ENCODE measurements at places on chromosomes 1 and 21.

- DNase-seq: no peak
These were observed 1.8 kb downstream of the ERRFI1 start for GRCh38 chr1:8024329-8024728.

GRCh38 chr1:43321331-43321891, 16.2 kb upstream of the MPL start:
- no peak for DNase-seq

GRCh38 chr1:38207906-38208305, 161.3 kb upstream of the POU3F1 start:
- DNase-seq: no peak

- DNase-seq: no peak
These were observed at the start of gene TMCO2 for GRCh38 chr1:40247655-40248054. TMCO2 (plus strand) TSS chr1:40247937; CDS start chr1:40247994, 57 bp downstream.

DNA sequence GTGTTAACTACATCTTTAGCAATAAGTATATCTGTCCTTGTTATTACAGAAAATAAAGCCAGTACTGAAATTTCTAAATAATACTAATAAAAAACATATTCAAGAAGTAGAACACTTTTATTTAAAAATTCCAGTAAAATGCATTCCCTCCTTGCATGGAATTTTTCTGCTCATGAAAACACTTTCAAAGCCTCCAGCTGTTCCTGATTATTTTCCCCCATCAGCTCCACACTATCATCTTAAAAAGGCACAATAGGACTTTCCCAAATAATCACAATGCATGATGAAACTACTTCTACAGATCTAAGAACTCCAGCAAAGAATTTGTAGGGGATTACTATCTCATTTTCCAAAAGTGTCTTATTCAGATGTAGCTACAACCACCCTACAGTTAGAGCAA, 162.6 kb upstream of the USP25 start:
- no peak for DNase-seq

- no peak for DNase-seq
These were observed 21.1 kb upstream of the F3 start for GRCh38 chr1:94562519-94563260.

DNA sequence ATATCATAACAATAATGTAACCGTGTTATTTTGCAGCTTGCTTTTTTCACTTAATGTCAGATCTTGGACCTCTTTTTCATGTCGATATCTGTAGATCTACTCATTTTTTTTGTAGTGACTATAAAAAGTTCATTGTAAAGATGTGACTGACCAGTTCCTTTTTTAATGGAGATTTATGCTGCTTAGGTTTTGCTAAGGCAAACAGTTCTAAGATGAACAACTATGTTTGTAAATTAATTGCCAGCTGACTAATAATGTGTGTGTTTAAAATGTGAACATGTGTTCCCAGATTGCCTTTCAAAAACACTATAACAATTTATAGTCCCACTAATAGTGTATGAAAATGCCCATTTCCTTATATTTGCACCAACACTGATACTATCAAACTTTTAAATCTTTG, 18.1 kb upstream of the EPS8L3 start:
- DNase-seq: no peak

DNA sequence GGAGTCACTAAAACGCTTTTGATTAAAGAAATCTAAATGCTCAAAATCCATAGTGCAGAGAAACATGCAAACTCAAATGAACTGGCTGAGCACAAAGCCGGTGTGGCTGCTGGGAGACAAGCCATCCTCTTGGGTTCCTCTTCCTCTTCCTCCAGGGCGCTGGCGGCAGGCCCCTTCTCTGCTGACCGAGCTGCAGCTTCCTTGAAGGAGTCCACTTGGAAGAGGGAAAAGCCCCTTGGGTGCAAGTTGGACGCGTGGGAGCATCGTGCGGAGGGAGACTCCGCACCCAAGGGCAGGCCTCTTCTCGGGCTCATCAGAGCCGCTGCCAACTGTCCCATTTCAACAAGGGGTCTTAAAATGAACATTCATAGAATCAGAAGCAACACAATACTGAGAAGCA, 7.9 kb downstream of the CCNL2 start:
- DNase-seq: no peak

GRCh38 chr1:209549443-209550205, 33.9 kb upstream of the CAMK1G start:
- no peak for DNase-seq

DNA sequence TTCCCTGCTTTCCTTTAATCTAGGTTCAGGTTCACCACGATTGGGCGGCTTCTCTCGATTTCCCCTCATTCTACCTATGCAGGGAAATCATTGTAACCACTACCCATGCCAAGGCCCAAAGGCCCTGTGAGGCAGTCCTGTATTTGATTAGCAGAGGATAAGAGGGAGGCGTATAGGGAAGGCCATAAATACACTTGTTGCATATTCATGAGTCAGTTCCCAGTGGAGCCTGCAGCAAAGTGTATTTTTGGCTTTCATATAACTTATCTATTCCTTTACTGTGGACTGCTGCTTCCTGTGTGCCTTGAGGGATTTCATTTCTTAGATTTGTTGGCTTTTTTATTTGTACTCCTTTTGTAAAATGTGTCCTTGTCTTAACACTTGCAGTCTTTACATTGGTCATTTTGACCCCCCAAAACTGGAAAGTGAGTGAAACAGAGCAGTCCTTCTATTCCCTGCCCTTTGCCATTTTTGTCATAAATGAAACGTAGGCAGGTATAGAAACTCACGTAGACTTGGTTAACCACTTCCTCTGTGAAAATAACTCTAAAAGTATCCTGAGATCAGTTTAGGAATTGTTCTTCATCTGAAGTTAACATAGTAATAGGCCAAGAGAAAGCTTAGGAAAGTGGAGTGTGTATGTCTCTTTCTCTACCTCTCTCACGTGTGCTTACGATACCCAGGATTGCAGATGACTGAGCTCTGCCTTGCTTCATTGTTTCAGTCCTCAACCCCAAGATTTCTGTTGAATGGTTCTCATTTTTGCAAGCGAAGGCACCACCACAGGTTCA, 19.6 kb upstream of the KCNQ4 start:
- peak; percentile 68 for DNase-seq

DNA sequence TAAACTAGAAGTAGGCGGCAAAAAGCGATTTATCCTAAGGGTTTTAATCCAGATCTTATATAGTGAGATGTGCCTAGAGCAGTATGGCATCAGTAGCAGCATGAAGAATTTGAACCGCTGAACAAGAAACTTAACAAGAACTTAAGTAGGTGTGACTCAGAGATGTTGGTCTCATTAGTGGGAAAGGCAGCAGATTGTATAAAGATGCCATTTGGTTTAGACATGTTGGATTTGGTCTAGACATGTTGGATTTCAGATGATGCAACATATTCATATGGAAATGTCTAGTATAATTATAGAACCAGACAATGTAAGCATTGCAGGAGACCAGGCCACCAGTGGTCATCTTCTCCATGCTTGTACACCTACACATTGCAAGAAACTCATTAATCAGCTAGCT, 42.1 kb upstream of the ZP4 start:
- no peak for DNase-seq

Measured in MM.1S (cell line).